ENCODE measurements at places on chromosomes 5 and 9. TPM values are rescaled to one million over a fixed set of nuclear protein-coding genes. Genes with fewer than 3 reads are reported as not detected.

Gene BASP1
- total RNA-seq = 0.94 TPM

Gene PAX5
- total RNA-seq = 1.1 TPM

Gene CDC20B
- total RNA-seq = 0.28 TPM

Gene C7
- not detected for total RNA-seq

Data from activated naive CD8-positive, alpha-beta T cell treated with anti-CD3 and anti-CD28 coated beads, Interleukin-2, amount 10 ng/mL, durations not matched to agents 7 days and 5 days (primary cell).